Mucosa of gallbladder (tissue), 1 donor: ENCODE measurements at places on chromosomes 5 and 9. TPM values are rescaled to one million over a fixed set of nuclear protein-coding genes. Genes with fewer than 3 reads are reported as not detected.

CKMT2 gene
- total RNA-seq = 61.7 TPM

DNA sequence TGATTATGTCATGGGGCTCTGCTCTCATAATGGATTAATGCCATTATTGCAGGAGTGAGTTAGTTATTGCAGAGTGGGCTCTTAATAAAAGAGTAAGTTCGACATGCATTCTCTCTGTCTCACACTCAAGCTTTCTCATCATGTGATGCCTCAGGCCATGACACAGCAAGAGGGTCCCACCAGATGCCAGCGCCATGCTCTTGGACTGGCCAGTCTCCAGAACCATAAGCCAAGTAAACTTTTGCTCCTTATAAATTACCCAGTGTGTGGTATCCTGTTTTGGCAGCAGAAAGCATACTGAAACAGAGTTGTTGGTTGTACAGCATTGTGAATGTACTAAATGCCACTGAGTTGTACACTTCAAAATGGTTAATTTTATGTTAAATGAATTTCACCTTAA, 138.1 kb downstream of the MYO10 start:
- DNase-seq = no peak

DNA sequence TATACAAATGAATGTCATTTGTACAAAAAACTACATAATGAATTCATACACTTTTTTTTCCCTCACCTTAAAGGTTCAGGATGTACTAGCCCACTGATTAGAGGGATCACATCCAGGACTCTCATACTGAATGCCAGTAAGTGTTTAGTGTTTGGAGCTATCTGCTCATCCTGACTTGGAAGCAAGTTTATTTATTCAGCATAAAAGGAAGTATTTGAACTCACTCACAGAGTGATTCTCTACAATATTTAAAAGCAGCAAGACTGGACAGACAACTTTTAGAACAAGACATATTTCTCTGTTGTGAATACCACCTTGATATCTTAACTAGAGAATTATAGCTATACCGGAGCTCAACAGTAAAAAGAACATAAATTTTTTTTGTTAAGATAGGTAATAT, 14.8 kb upstream of the IQGAP2 start:
- DNase-seq = no peak

GRCh38 chr9:100426189-100426529, 784 bp upstream of the MSANTD3 start:
- DNase-seq = no peak

DNA sequence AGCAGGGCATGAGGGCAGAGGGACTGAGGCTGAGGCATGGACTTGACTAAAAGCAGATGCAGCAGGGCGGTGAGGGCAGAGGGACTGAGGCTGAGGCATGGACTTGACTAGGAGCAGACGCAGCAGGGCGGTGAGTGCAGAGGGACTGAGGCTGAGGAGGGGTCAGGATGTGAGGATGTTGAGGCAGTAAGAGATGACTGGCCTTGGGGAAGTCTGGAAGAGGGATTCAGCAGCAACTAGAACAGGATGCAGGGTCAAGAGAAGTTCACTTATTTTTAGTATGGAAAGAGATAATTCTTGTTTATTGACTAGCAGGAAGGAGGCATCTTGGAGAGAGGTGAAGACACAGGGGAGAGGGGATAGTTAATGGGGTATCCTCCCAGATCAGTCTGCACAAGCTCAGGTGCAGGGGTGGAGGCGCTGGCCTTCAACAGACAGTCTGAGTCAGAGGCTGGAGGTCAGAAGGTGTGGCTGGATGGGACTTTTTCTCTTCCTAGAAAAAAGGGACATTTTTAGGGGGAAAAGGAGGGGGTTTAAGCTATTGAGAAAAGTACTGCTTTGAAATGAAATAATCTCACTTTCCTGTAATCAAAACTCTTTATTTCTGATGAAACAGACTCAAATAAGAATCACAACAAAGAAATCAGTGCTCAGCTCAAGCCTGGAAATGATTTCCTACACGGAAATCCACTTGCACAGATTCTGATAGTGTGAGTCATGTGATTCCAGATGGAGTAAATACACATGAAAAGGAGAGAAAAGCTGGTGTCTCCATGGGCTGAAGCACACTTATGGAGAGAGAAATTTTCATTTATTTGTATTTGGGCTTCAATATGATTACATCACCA, 130.9 kb downstream of the PALM2AKAP2 start:
- DNase-seq = no peak

- no peak for DNase-seq
Observed at GRCh38 chr5:10836986-10837385, 76.0 kb upstream of the DAP start.

- no peak for DNase-seq
Observed at GRCh38 chr5:151661968-151662732, 24.6 kb downstream of the SPARC start.

DNA sequence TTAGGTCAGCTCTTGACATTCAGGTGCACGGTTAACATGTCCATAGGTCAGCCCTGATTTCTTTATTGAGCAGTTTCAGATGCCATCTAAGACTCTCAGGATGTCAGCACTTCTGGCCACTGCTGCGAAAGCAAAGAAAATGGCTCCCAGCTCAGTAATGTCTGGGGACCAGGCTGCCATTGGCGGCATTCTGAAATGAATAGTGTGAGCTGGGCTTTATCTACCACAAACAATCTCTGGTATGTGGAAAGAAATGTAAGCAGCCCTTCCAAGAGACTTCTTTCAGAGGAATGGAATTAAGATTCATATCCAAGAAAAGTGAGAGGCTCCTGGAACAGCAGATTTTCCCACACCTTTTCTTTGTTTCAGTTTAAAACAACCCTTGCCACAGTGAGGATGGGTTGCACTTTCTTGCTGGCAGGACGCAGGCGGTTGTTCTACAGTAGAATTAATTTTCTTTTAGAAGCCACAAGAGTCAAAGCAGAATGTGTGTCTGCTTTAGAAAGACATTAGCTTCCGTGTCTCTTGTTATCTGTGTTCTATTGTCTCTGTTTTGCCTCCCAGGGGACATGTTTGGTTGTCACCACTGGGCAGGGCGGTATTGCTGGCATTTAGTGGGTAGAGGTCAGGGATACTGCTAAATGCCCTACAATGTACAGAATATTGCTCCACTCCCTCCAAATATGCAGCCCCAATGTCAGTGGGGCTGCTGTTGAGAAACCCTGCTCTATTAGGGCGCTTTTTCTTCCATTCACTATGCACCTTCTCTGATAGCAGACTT, 149.9 kb upstream of the ANKH start:
- DNase-seq = peak; percentile 24

ZBED3 gene
- total RNA-seq = 16.6 TPM

GNA14 gene
- 11.3 TPM for total RNA-seq

DNA sequence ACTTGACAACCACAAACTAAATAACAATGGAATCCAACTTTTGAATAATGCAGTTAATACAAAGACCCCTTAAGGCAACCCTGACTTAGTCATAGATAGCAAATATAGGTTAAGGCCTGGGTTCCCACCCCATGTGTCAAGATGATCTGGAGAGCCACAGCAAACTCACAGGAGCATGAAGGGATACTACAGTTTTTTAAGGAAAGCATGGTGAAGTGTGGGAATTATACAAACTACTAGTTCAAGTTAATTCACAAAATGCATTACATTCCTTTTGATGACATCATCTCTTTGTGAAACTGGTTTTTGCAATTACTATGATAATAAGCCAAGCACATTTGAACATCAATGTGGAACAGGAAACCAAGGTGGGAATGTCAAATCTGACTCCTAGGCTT, 50.6 kb downstream of the LHFPL2 start:
- DNase-seq = no peak

FAM169A gene
- 6.0 TPM for total RNA-seq

TEK gene
- total RNA-seq = 8.1 TPM

GRCh38 chr5:21784487-21784886, 1068.7 kb downstream of the CDH12 start:
- no peak for DNase-seq

TPRN gene
- total RNA-seq = 74.4 TPM

DNA sequence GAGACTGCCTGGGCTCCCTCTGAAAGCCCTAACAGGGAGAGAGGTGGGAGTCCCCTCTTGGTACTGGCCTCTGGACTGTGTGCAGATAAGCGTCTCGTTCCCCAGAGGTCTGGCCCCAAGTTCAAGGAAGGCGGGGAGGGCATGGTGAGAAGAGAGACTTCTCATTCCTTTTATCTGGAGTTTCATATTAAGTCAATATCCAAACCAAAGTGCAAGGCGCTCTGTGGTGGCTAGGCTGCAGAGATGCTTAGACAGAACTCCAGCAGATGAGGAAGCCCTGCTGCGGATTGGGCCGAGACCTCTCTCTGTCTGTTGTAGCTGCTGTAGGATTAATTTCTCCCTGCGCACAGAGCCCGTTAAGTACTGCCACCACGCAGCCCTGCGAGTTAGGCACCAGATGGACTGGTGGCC, 16.0 kb downstream of the MVB12B start:
- DNase-seq = no peak

GRCh38 chr5:54146916-54147315, 163.5 kb downstream of the ARL15 start:
- no peak for DNase-seq

PCSK5 gene
- 78.9 TPM for total RNA-seq

ZFP37 gene
- 2.8 TPM for total RNA-seq

- no peak for DNase-seq
Observed at GRCh38 chr9:18822850-18823249, 210.2 kb downstream of the SAXO1 start.

ZDHHC11B gene
- 14.5 TPM for total RNA-seq

GRCh38 chr9:88972401-88972800, 18.9 kb upstream of the S1PR3 start:
- DNase-seq = no peak

DNA sequence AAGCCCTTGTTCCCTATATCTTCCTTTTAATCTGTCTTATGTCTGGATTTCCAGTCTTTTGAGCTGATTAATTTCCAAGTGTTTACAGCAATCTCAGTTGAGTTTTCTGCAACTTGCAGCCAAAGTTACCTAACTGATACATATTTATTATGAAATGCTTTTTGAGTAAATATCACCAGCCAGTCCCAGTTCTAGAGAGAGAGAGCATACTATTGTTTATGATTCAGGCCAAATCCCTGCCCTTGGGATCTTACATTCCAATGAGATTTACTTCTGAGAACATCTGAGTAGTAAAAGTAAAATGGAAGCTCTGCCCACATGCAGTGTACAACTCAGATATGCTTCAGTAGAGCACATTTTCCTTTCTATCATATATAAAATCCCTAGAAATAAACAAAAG, 661.7 kb downstream of the KCTD16 start:
- DNase-seq = no peak

GRCh38 chr5:72222521-72222920, 97.5 kb downstream of the MRPS27 start:
- DNase-seq = no peak

PDCD1LG2 gene
- total RNA-seq = 0.95 TPM

AHRR gene
- 3.5 TPM for total RNA-seq

CDC20B gene
- 0.20 TPM for total RNA-seq

GRCh38 chr5:127417528-127417927, 99.9 kb upstream of the PRRC1 start:
- DNase-seq = no peak

- DNase-seq = no peak
Observed at GRCh38 chr5:56974241-56974640, 22.3 kb upstream of the MIER3 start.
